ENCODE measurements at places on chromosomes 12 and 14.

DNA sequence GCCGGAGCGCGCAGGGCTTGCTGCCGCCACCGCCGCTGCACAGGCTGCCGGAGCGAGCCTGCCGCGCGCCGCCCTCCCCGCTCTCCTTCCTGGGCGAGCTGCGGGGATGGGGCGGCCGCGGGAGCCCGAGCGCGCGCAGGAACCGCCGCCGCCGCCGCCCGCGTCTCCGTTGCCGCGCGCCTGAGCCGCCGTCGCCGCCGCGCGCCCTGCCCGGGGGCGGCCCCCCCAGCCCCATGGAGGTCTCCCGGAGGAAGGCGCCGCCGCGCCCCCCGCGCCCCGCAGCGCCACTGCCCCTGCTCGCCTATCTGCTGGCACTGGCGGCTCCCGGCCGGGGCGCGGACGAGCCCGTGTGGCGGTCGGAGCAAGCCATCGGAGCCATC, 352 bp downstream of the PLXNC1 start:
- DNase-seq = no peak

- DNase-seq = no peak
Measured at GRCh38 chr12:132188451-132188901, 44.2 kb downstream of the NOC4L start.

DNA sequence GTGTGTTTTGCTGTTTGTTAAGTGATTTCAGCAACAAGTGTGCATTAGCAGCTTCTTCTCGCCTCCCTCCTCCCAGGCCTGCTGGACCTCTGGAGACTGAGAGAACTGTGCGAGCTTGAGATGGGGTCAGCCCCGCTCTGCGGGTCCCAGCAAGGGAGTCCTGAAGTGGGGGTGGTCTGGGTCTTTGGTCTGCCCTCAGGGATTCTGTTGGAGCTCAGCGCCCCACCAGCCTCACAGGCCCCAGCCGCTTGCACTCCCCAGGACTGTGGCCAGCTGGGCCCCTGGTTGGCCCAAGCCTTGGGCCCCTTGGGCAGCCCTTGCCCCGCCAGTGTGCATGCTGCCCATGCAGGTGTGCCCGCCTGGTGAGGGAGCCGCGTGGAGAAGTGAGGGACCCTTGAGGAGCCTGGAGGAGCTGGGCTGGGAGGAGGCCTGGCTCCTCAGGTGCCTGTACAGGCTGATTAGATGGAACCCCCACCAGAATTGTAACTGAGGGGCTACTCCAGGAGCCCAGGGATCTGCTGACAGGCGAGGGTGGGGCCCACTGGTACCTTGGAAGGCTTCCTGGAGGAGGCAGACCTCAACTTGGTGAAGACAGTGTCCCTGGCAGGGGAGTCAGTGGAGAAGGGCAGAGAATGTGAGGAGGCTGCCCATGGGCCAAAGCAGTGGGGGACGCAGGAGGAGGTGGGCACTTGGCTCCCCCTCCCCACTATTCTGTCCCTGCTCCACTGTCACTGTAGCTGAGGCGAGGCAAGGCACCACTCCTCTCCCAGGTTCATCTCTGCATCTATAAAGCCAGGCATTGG, 56.7 kb downstream of the BEGAIN start:
- no peak for DNase-seq

- no peak for DNase-seq
Measured at GRCh38 chr12:16789204-16789790, 183.3 kb upstream of the LMO3 start.

GRCh38 chr12:99066726-99067125, 421.6 kb downstream of the APAF1 start:
- DNase-seq = no peak

DNA sequence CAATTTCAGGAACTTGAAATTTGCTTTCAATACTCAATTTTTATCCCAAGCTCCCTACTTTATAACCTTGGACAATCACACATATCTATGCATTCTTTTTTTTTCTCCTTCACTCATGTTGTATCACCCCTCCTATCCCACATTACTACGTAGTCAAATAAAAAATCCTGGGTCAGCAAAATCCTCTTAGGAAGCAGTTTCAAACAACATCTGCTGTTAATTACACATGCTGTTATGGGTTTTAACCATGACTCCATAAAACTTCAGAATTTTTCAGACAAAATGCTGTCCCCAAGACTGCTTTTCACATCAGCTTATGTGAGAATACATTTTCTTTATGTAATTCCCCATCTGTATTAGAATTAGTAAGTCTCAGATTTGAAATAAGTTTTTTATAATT, 61.7 kb downstream of the LRFN5 start:
- DNase-seq = no peak

DNA sequence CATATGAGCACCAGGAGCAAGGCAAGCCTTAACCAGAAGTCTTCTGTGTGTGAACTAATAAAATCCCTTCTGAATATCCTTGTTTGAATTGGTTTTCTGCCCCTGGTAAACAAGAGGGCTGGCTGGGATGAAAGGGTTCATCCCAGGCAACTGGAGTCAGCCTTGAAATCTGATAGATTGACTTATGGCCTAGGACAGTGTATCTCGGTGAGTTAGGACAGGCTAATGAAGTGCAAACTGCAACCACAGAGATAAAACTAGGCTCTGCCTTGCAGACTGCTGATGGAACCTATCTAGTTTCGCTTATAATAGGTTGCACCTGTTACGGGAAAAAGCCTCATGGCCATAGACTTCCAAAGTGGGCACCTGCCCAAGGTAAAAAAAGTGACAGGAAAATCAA, 451.9 kb upstream of the NOVA1 start:
- DNase-seq = no peak

GRCh38 chr14:104103446-104104075, 18.1 kb downstream of the ASPG start:
- no peak for DNase-seq

DNA sequence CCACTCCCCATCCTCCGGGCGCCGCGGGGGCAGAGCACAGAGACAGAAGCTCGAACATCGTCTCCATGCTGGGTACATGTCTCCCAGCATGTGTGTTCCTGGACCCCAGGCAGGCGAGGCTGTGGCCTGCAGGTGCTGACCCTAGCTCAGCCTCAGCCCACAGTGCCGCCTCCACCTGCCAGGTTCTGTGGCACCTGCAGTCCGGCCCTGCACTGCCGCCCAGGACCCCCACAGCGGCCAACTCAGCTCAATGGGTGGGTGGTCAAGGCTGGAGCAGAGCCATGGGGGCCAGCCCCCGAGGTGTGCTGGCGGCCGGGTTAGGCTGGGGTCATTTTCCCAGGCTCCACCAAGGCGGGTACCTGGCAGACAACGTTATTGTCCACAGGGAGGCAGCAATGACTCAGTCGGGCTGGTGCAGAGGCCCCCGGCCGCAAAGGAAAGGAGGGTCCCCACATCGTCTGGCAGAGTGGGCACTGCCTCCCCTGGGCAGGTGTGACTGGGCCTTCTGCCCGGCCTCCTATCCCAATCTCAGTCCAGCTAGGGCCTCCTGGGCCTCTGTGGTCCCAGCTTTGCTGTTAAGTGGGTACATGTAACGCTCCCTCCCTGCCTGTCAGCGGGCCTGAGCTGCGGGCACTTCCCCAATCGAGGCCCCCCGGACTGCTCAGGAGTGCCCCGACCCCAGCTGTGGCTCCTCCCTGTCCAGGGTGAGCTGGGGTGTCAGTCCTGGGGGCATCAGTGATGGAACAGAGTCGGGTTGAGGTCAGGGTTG, 20.2 kb upstream of the NUDT14 start:
- no peak for DNase-seq

DNA sequence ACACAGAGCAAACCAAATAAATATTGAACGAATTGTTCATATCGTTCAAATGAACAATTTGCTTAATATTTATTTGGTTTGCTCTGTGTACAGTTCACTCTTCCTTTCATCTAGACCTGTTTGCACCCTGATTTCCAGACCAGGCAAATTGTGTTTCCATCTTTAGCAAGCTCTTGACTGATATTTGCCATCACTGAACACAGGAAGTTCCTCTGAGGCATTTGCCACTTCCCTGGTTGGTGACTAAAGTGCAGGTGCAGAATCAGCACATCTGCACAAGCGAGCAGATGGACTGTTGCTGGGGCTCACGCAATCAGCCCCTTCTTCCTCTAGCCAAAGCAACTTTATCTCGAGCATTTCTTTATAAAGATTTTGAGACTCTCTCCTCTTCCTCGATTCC, 112.9 kb downstream of the DAAM1 start:
- DNase-seq = no peak

GRCh38 chr14:22882529-22883172, 371 bp upstream of the REM2 start:
- no peak for DNase-seq

DNA sequence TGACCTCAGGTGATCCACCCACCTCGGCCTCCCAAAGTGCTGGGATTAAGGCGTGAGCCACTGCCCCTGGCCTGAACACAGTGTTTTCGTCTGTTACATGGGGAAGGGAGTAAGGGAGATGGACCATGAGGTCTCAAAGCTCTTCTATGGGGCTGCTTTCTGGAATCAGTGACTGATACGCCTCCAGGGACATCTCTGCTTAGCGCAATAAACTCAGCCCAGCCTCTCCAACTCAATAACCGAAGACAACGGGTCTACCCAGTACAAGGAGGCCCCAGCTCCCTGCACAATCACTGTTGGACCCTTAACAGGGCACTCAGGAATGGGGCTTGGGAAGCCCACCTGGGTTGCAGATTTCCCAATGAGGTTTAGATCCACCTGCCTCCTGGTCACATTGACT, 42.6 kb upstream of the CHGA start:
- no peak for DNase-seq

GRCh38 chr12:90393652-90394051, 561.3 kb downstream of the CCER1 start:
- no peak for DNase-seq

GRCh38 chr12:57604992-57605810, 577 bp downstream of the DTX3 start:
- DNase-seq = no peak

DNA sequence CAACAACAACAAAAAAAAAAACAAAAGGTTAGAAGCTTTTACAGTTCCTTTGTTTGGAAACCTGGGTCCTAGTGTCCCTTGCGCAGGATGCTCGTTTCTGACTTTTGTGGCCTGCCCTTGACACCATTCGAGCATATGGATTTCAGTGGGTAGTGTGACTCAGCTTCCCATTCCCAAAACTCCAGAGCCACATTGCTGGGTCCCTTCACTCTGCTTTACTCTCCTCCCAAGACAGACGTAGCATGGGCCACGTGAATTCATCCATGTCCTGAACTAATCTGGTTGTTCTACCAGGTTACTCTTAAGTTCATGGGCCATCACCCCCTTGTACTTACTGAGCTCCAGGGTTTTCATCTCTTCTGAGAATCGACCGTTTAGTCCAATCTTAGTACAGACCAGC, 68.0 kb upstream of the MAX start:
- DNase-seq = no peak

- no peak for DNase-seq
Measured at GRCh38 chr14:62409626-62410300, 635.5 kb downstream of the KCNH5 start.

DNA sequence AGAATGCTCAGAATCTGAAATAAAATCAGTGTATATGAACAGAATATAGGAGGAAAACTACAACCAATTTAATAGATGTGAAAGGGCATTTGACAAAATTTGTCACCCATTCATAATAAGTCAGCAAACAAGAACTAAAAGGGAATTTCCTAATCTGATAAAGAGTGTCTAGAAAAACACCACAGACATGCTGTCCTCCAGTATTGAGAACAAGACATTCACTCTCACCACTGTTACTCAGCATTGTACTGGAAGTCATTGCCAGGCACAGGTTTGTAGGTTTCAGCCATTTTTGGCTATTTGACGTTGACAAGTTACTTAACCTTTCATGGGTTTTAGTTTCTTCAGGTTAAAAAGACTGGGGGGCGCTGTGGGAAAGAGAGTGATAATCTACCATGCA, 13.2 kb downstream of the EIF2S1 start:
- DNase-seq = no peak

DNA sequence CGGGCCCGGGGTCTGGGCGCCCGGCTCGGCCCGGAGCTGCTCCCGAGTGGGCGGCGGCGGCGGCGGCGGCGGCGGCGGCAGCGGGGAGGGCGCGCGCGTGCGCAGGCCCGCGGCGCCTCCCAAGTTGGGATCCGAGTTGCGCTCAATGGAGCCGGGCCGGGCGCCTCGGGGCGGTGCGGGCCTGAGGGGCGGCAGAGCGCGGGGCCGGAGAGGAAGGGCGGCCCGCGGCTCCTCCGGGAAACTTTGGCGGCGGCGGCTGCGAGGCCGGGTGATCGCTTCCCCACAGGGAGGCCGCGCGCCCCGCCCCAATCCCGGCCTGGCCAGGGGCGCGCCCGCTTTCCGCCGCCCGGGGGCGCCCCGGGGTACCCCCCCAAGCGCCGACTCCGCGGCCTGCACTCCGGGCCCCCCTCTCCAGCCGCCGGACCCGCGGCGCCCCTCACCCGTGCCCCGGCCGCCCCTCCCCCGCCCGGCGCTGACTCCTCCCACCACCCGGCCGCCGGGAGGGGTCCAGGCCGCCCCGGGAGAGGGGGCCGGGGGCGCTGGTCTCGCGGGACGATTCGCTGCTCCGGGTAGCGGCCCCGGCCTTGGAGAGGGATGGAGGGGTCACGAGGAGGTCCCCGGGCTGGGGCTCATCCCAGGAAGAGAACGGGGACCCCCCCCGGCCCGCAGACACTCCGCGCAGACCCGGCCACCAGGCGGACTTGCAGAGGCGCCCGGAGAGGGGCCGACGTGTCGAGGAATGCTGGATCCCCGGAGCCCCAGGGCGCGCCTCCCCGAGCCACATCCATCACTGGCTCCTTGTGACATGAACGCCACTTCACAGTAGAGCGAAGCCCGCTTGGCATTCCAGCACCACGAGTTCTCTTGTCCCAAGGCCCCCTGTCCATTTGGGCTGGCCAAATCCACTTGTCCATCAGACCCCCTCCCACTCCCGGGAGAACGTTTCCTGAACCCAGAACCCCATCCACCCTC, at the start of gene RILPL1:
Gene RILPL1, minus strand, starts transcription at position 48 of the 972 bp plus-strand sequence. CDS start 237 bp downstream, outside the sequence.
- DNase-seq = no peak

GRCh38 chr12:4518106-4518728, 20.5 kb upstream of the RAD51AP1 start:
- DNase-seq = no peak

GRCh38 chr14:50047274-50047676, 69.1 kb downstream of the VCPKMT start:
- no peak for DNase-seq

GRCh38 chr14:92341791-92342190, 18.8 kb downstream of the SLC24A4 start:
- DNase-seq = no peak

DNA sequence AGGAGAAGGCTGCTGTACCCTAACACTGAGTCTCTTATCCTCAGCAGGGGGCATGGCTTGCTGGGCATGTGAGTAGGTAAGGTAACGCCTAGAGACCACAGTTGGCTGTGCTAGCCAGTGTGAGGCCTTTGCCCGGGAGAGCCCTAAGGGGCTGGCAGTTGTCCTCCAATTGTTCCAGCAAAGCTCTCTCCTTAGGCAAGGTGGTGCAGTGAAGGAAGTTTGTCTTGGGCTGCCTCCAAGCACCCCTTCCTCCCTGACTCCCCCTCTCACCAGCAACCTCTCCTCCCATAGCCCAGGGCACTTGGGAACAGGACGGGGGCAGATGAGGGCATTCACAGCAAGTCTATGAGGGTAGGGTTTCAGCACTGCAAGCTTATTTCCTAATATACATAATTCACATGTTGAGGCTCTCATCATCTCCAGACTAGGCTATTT, 23.0 kb downstream of the LACRT start:
- no peak for DNase-seq
